ENCODE measurements at places on chromosomes 3 and 15.

GRCh38 chr15:41870689-41871081, 23.2 kb downstream of the SPTBN5 start:
- DNase-seq = no peak

- no peak for DNase-seq
These were observed 292.4 kb upstream of the LRRFIP2 start for GRCh38 chr3:37466660-37467359.

- peak; percentile 90 for DNase-seq
These were observed 73.8 kb upstream of the HEG1 start for GRCh38 chr3:125129512-125129997.

- DNase-seq = no peak
These were observed 142.9 kb upstream of the CNTN4 start for GRCh38 chr3:1955750-1956149.
